ENCODE measurements at places on chromosomes 6 and 20. TPM values are rescaled to one million over a fixed set of nuclear protein-coding genes. Genes with fewer than 3 reads are reported as not detected.

DNA sequence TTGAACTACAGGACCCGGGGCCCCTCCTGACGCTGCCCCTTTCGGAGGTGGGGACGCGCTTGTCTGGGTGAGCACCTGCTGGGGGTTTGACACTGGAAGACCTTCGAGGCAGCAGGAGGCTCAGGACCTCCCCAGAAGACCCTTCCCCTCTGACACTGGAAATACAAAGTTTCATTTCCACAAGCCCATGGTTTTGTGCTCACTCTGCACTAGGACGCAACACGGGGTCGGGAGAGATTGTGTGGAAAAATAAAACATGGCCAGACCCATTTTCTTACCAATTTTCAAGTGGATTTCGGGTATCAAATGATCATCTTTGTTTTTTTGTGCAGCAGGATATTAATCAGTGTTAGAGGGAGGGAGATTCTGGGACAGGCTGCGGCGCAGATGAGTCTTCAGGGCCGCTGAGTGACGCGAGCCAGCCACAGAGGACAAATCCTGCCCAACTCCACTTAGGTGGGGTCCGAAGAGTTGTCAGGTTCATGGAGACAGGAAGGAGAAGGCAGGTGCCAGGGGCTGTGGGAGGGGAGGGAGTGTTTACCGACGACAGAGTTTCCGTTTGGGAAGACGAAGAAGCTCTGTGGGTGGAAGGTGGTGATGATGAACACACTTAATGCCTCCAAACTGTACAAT, 160.0 kb upstream of the AFDN start:
- DNase-seq = no peak

Gene CCDC167
- total RNA-seq = 65.2 TPM

DNA sequence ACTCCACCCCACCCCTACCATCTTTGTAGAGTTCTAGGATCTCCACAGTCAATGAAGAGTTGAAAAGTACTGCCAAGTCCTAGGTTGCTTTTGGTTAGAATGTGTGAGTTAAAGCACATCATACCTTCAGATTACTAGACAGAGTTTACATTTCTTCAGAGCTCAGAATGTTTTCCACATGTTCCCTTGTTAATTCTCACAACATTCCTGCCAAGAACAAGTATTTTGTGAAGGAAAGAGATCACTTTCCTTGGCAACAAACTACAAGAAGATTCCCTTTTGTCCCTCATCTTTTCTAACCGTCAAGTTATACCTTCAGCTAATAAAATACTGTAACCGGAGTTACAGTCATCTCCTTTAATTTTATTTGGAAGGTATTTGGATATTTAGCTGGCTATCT, 266.8 kb downstream of the ZFAND3 start:
- no peak for DNase-seq

GRCh38 chr20:14199111-14199510, 138.3 kb downstream of the FLRT3 start:
- no peak for DNase-seq

DNA sequence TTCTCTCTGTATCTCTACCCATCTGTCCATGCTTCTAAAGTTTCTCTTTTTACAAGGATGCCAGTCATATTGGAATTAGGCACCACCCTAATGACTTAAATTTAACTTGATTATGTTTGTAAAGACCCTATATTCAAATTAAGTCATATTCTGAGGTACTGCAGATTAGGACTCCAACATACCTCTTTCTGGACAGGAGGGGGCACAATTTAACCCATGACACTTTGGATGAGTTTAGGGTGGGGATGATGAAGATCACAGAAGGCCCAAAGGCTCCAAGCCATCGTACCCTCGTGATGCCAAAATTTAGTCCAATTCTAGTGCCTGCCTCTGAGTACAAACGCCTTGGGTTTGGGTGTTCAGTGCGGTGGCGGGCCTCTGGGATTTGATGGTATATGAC, 15.0 kb upstream of the NKX2-2 start:
- no peak for DNase-seq

- no peak for DNase-seq
These were observed 621.9 kb upstream of the POU3F2 start for GRCh38 chr6:98212468-98212867.

DNA sequence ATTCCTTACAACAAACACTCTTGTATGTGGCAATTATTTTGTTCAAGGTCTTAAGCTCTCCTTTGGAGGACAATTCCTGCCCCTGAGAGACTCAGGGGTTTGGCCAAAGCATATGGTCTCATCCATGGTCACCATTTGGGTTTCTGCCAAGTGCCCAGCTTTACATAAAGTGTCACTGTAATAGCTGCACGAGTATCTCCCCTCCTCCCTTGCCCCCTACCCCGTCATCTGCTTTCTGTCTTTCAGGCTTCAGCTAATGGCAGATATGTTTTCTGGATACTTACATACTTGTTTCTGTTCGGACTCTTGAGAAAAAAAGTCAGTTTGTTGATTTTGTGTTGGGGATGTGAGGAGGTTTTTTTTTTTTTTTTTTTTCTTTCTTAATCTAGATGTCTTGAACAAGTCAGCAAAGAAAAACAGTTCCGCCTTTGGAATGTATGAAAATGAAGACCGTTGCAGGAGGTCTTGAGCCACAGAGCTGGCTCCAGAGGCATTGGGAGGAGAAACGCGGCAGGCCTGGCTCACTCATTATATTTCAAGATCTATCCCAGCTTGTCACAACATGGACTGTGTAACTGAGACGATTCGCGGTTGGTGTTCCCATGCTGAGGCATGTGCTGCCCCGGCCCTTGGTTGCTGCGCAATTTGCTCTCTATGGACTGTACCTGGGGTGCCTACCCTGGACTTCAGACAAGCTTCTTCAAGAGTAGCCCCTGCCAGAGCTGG, 32.6 kb upstream of the STX16 start:
- no peak for DNase-seq

DNA sequence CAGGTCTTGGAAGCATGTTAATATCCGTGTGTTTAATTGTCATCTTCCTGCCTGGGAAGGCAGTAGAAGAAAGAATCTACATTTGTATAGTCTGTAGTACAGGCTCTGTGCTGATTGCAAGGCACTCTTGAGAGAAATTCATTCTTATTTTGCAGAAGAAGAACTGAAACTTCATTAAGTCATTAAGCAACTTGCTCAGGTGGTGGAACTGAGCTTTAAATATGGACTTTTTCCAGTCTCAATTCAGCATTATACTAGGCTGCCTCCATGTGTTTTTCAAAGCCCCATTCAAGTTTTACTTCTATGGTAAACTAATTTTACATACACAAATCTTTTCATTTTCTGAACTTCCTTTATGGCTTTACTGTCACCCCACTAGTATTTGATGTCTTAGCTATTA, 18.7 kb downstream of the ZNF451 start:
- DNase-seq = no peak

- DNase-seq = peak; percentile 81
These were observed 9.0 kb downstream of the ATF6B start for GRCh38 chr6:32118782-32119628.

DNA sequence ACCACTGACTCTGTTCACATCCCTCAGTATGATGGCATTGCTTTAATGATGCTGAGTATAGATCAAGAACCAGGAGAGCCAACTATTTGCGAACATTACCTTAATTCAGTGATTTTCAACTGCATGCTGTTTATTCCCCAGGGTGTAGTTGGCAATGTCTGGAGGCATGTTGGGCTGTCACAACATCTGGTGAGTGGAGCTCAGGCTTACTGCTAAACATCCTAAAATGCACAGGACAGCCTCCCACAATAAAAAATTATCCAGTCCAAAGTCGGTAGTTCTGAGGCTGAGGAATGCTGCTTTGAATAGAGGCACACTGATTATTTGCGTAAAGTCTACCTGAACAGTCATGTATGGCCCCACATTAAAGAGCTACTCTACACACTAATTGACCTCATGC, 94.8 kb upstream of the OPRM1 start:
- no peak for DNase-seq

DNA sequence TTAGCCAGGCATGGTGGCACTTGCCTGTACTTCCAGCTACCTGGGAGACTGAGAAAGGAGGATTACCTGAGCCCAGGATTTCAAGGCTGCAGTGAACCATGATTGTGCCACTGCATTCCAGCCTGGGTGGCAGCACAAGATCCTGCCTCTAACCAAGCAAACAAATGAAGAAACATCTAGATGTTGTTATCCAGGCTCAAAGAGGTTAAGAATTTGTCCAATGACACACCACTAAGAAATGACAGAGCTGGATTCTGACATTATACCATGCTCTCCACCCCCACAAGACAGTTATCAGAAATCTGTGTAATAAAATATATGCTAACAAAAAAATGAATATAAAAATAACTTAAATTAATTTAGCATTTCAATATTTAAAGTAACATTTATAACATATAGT, 925.5 kb upstream of the SLC35B3 start:
- DNase-seq = no peak

Gene TMC2
- total RNA-seq = not detected

Gene RCAN2
- 4.3 TPM for total RNA-seq

Gene SRSF12
- 0.12 TPM for total RNA-seq

Gene MLN
- total RNA-seq = not detected

Gene TSBP1
- not detected for total RNA-seq

DNA sequence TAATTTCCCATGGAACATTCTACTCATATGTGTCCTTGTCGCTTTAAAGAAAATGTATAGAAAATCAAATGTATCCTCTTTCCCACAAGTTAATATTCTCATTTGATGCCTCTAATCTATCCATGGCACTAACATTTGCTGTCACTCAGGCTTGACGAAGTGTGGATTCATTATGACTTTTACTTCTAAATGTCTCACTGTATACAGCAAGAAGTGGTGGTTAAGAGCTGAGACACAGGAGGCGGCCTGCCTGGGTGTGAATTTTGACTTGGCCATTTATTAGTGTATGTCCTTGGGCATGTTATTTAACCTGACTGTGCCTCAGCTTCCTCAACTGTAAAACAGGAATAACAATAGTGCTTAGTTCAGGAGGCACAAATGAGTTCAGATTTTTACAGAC, 70.0 kb downstream of the TRMT6 start:
- no peak for DNase-seq
